ENCODE measurements at places on chromosomes 4 and X.

DNA sequence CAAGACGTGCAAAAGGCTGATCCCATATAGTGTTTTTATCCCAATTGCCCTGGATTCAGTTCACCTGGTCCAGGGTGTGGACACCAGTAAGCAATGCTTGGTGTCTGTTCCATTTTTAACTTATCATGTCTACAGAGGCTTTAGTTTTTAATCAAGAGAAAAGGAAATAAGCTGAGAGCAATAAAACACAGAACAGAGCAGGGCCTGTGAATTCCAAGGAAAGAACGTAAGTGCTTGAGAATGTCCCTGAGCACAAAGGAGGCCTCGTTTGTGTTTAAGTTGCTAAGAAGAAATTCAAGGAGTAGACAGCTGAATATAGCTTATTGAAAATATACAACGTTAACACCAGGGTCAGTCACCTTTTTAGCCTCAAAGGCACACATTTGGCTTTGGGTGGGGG lies 191.3 kb downstream of the GPC3 start:
- DNase-seq: no peak

- no peak for DNase-seq
Measured at GRCh38 chr4:158282252-158282651, 72.0 kb downstream of the TMEM144 start.

DNA sequence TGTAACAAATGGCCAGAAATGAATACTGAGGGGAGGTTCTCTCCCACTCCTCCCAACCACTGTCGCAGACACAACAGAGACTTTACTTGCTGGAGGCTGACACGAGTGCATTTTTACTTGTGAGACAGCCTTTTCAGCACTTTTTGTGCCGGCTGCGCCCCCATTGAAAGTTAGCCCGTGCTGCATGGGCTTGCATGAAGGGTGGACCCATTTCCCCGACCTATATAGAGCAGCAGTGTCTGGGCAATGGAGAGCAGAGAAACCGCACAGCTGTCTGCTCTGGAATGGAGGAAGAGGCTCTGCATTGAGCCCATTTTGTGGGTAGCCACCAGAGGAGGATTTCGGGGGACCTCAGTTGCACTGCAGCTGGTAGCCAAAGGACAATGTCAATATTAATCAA lies 208.8 kb downstream of the UGT8 start:
- no peak for DNase-seq

- DNase-seq: peak; percentile 61
Measured at GRCh38 chrX:2385224-2385623, 115.6 kb downstream of the DHRSX start.

DNA sequence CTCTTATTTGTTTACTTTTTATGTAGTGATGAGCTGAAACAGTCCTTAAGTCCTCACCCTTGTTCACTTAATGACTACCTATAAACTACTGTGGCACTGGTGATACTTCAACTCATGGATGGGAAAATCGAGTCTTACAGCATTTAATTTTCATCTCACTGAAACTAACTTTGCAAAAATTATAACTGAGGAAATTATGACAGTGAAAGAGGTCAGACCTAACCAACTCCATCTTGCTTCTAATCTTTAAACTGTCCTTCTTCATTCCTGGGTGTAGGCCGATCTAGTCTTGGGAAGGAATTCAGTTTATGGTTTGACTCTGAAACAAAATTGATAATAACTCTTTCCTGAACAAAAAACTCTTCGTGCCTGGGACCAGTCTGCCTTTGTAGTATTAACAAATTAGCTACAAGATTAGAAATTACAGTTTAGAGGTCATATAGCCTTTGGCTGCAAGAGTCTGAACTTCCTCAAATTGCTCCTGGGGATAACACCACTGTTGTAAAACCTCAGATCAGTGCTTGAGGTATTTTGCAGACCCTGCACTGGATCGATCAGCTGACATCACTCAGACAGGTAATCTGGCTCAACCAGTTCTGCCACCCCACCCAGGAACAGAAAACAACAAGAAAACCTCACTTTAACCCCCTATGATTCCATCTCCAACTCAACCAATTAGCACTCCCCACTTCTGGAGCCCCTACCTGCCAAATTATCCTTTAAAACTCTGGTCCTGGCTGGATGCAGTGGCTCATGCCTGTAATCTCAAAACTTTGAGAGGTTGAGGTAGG lies 995.7 kb upstream of the PRKX start:
- no peak for DNase-seq

DNA sequence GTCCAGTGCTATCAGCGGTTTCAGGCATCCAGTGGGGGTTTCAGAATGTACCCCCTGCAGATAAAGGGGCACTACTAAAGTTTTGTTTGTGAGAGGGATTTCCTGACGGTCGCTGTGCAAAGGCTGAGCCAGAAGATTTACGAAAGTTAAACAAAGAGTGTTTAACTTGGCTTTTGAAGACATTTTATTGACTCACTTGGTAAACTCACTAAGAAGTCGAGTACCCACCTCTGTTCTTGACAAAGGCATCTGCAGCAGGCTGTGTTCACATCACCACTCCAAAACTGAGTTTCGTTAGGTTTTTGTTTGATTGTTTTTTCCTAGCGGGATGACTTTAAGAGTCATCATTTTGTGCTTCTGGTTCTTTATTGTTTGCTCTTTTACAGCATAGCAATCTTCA lies 143.9 kb upstream of the TBL1X start:
- DNase-seq: no peak

- no peak for DNase-seq
Measured at GRCh38 chr4:100372432-100372831, 145.4 kb downstream of the EMCN start.

GRCh38 chrX:131783555-131784308 lies 239.4 kb upstream of the STK26 start:
- DNase-seq: no peak

DNA sequence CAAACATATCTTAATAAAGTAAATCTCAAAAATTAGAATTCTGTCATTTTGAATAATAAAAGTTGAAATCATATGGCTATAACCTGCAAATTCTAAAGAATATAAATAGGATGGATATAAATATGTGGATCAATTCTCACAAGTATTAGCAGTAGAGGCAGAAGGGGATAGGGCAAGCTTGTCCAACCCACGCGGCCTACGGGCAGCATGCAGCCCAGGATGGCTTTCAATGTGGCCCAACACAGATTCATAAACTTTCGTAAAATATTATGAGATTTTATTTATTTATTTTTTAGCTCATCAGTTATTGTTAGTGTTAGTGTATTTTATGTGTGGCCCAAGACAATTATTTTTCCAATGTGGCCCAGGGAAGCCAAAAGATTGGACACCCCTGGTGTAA lies 41.4 kb downstream of the PPA2 start:
- DNase-seq: no peak

- no peak for DNase-seq
Measured at GRCh38 chr4:1044469-1045192, 33.2 kb downstream of the FGFRL1 start.

DNA sequence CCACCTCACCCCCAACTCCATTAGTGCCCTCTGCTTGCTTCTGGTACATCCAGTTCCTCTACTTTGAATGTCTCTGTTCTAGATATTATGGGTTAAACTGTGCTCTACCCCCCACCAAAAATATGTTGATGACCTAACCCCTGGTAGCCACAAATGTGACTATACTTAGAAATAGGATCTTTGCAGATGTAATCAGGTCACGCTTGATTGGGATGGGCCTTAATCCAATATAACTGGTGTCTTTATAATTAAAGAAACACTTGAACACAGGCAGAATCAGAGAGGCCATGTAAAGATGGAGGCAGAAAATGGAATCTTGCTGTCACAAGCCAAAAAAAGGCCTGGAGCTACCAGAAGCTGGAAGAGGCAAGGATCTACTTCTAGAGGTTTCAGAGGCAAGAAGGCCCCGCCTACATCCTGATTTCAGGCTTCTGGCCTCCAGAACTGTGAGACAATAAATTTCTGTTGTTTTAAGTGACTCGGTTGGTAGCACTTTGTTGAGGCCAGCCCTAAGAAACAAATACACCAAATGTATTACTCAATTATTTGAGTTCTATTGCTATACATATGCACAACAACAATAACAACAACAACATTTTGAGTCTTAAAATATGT lies 220.0 kb downstream of the PPP3CA start:
- no peak for DNase-seq

GRCh38 chr4:100582146-100582545 lies 64.3 kb upstream of the EMCN start:
- no peak for DNase-seq

DNA sequence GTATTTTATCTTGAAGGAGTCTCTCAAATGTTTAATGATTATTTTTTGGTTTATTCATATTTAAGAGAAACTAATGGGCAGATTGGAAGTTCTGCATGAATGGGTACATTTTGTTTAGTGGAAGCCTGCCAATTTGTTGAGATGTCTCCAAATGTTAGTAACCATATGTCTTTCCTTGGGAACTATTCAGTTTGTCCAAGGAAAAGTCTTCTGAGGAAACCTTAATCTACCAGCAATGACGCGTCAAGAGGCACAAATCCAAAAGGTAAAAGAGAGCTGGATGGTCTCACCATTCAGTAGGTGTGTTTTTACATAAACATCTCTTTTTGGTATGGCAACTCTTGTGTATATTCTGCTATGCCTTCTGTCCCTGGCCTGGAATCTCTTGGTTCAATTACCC lies 37.4 kb upstream of the NDST3 start:
- DNase-seq: no peak

- DNase-seq: peak; percentile 66
Measured at GRCh38 chrX:124406294-124407014, 60.1 kb downstream of the SH2D1A start.

DNA sequence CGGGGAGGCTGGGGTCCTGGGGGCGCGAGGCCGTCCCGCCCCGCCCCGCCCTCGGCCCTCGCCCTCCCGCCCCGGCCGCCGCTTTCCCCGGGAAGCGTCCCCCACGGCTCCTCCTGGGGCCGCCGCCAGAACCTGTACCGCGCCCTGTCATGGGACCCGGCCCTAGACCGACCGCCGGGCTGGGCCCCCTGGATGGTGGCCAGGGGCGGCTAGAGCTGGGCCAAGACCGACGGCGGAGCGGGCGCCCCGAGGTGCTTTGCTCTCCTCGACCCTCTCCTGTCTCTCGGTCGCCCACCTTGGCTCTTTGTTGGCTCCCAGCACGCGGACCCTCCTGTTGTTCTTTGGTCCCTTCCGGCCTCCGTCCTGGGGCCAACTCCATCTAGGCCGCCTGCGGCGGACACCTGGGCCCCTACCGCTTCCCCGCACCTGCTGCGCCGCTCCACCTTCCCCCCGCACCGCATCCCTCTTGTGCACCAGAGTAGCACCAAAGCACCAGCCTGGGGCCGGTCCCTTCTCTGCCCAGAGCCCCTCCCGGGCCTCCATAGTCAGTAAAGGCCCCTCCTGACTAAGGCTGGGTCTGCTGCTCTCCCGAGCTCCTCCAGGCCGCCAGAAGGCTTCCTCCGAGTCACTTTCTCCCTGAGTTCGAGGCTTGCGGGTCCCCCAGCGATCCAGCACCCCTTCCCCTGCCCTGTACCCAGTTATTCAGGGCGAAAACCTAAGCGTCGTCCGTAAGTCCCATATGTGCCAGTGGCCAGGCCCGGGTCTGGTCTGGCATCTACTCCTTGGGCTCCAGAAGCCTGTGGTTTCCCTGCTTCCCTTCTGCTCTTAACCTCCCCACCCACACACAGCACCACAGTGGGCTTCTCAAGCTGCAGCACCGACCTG lies 587 bp downstream of the TACC3 start:
- DNase-seq: no peak

- no peak for DNase-seq
Measured at GRCh38 chr4:159410076-159410777, 307.3 kb downstream of the RAPGEF2 start.

GRCh38 chr4:84028340-84028739 lies 470.8 kb downstream of the NKX6-1 start:
- no peak for DNase-seq

DNA sequence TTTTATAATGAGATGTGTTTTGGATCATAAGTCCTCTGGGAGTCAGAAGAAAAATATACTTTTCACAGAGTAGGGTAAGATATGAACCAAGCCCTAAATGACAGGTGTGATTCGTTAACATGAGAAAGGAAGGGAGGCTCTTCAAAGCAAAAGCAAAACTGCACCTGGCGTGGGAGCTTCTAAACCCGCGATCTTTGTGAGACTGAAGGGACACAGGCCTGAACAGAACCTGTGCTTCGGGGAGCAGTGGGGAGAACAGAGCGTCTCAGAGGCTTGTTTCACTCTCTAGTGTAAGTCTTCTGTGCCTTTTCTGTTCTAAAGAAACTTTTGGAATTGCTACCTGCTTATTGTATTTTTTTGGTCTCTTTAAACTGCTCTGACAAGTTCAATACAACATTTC lies 30.2 kb upstream of the CYP4V2 start:
- DNase-seq: no peak

- peak; percentile 57 for DNase-seq
Measured at GRCh38 chrX:9148615-9149399, 114.9 kb upstream of the FAM9B start.

DNA sequence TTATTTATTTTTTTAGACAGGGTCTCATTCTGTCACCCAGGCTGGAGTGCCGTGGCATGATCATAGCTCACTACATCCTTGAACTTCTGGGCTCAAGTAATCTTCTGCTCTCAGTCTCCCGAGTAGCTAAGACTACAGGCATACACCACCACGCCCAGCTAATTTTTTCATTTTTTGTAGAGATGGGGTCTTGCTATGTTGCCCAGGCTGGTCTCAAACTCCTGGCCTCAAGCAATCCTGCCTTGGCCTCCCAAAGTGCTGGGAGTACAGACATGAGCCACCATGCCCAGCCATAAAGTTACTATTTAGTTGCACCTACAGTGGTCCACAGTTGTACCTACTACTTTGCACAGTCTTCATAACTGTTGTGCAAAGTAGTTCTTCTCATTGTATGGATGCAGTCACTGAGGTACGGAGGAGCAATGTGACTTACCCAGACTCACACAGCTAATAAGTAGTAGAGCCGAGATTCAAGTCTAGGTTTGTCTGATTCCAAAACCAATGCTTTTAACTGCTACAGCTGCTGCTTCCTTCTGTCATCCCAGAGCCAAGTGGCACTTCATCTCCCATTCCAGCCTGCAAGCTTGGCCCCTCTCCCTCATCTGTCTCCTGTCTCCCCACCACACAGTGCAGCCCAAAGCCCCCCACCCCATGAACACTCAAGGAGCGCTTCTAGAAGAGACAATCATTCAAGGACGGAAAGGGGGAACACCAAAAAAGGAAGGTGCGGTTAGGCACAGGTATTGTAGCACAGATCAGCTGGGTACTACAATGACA lies 24.0 kb upstream of the IQSEC2 start:
- no peak for DNase-seq

DNA sequence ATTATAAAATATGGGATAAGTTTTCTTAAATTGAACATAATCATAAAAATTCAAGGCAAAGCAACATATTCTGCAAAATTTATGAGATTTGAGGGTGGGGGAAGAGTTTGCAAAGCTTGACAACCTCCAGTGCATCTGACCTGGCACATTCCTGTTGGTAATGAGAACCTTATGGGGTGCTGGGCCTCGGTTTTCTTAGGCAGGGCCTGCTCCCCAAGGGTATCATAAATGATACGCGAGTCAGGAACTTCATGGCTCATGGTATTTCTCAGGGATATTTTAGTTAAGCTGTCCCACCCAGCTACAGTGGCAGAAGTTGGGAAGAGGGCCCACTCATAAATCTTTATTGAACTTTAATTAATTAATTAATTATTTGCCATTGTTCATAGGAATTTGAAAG lies 13.2 kb downstream of the AFF2 start:
- DNase-seq: no peak

Data from fibroblast of skin of left biceps (primary cell).